ENCODE measurements at places on chromosomes 2 and 18.

GRCh38 chr2:200305797-200306195 is 697 bp upstream of the SPATS2L start:
- DNase-seq = peak; percentile 6

- no peak for DNase-seq
Measured at GRCh38 chr2:134745023-134745422, 26.2 kb upstream of the TMEM163 start.

- DNase-seq = no peak
Measured at GRCh38 chr2:132977812-132978529, 308.0 kb upstream of the LYPD1 start.

- no peak for DNase-seq
Measured at GRCh38 chr18:48672671-48673340, 134.0 kb downstream of the CTIF start.

DNA sequence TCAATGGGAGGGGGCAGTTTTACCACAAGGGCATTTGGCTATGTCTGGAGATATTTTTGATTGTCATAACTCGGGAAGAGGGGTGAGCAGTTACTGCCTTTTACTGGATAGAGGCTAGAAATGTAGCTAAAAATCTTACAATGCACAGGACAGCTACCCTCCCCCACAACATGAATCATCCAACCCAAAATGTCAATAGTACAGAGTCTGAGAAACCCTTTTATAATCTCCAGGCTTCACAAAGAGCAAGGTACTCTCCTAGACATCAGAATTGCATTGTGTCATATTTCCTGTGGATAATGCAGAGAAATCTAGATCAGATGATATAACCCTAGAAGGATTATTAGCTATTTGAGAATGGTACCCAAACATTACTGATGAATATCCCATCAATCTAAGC is 277.1 kb upstream of the NRP2 start:
- DNase-seq = no peak

DNA sequence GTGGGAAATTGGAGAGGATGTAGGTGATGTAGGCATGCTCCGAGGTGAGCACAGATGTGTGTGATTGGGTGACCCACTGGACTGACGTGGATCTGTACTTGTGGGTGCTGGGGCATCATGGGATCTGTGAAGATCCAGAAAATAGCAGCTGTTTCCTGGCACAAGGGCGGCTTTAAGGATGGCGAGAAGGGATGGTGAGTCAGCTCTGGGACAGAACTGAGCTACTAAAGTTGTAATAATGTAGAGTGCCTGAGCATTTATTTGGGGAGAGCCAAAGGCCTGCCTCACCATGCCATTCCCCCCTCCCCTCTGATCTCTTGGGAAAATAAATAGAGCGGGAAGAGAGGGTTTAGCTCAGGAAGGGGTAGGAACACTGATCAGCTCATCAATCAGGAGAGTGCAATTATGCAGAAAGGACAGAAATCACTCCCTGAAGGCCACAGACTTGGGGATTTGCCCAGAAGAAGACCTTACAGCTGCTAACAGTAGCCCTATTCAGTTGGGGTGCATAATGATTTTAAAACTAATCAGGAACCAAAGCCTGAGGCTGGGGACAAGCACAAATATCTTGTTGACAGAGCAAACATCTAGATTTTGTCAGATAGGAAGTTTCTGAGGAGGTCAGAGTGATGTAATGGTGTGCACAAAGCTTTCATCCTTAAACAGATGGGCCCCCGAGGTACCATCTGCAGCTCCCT is 30.3 kb downstream of the TANC1 start:
- DNase-seq = no peak

DNA sequence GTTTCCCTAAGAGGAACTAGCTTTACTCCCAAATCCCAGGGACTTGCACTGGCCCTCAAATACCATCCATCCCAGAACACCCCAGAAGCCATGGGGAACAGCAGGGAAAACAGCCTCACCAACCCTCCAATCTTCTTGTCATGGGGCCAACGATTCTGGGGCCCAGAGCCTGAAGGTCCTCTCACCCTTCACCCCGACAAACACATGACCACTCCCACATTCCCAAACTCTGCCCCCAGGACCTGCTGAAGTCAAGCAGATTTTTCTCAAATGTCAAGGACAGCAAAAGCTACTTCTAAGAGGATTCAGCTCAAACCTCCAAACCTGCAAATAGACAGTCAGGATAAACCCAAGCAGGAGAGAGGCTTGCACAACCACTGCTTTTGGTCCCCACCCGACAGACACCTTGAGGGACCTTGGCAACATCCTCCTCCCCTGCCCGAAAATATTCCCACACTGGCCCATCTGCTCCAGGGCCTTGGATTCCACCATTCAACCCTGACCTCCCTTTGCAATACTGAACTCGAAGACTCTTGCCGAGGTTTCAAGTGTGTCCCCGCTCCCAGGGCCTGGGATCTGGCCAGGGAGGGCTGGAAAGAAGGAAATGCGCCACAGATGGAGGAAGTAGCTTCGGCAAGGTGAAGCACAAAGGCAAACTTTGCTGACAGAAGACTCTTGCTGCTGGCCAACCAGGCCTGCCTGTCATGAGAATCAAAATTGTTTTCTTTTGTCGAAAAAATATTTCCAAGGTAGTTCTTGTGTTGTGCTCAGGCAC is 143.3 kb downstream of the ZFP36L2 start:
- DNase-seq = no peak

- DNase-seq = no peak
Measured at GRCh38 chr2:195168369-195168768, 488.7 kb upstream of the SLC39A10 start.

GRCh38 chr2:120587279-120587996 is 148.2 kb upstream of the GLI2 start:
- peak; percentile 16 for DNase-seq

Data from K562 (cell line).